ENCODE measurements at places on chromosomes 4 and X.

- DNase-seq = no peak
Observed at GRCh38 chr4:95108883-95109421, 351.2 kb downstream of the BMPR1B start.

DNA sequence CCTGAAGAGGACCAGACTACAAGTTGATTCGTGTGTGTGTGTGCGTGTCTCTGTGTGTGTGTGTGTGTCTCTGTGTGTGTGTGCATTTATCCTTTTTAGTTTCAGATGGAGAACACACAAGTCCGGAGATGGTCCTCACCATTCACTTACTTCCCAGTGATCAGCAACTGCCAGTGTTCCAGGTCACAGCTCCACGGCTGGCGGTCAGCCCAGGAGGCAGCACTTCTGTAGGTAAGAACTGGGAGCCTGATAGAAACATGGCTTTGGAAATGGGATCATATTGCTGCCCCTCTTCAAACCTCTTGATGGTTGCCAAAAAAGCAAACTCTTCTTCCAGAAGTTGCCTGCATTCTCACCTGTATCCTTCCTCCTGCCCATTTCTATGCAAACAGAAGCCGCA is 122.6 kb upstream of the ANXA3 start:
- DNase-seq = no peak

GRCh38 chr4:66590488-66591215 is 920.4 kb upstream of the EPHA5 start:
- DNase-seq = no peak

- DNase-seq = no peak
Observed at GRCh38 chr4:70746179-70746839, 24.5 kb downstream of the RUFY3 start.
